GM03348 (cell line): ENCODE measurements at places on chromosomes 12 and 14.

DNA sequence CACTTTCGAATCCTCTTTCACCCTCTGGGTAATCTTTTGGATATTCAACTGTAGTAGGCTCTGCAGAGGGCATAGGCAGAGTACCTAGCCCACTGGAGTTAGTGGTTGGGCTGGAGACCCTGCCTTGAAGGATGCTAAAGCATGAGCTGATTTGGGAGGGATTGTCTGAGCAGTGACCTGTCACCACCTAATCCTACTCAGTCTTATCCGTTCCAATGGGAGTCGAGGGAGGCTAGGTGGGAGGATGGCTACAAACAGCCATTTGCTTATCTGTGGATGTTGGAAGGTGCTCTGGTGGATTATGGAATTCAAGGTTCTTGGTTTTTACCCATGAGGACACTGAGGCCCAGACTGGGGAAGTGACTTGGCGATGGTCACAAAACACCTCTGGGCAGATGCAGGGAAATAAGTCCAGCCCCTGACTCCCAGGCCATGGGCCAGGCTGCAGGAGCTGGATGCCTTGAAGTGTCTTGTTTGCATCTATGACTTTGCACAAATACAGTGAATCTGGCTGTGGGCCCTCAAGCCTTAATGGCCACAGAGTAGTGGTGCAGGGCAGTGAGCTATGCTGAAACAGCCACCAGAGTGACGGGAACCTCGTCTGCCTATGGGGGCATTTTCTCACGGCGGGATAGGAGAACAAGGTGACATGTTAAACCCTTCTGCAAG, 3.7 kb downstream of the KMT5A start:
- DNase-seq: no peak

- no peak for DNase-seq
Measured at GRCh38 chr12:18375131-18375530, 113.8 kb downstream of the PIK3C2G start.

DNA sequence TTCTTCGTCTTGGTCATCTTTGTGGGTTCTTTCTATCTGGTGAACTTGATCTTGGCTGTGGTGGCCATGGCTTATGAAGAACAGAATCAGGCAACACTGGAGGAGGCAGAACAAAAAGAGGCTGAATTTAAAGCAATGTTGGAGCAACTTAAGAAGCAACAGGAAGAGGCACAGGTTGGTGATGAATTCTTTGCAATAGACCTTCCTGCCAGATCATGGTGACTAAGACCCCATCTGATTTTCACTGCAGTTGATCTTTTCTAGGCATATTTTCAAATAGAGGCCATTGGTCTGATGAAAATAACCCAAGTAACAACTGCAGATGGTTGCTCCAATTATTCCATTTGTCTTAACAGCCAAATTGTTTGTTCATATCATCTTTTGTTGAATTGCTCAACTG, 114.4 kb downstream of the SCN8A start:
- DNase-seq: no peak

DNA sequence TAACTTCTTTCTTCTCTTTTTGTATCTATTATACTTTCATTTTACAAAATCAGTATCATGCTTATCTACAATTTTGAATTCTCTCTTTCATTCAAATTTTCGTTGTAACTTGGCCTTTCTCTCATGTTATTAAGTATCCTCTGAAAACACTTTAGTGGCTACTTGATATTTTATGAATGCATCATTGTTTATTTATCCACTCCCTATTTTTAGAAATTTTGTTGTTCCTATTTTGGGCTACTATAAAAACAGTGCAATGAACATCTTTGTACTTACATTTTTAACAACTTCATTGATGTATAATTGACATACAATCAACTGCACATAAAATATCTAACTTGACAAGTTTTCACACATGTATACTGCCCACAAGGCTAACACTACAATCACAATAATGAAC, 44.0 kb upstream of the AMIGO2 start:
- no peak for DNase-seq
